Activated CD8-positive, alpha-beta memory T cell treated with anti-CD3 and anti-CD28 coated beads for 48 hours (primary cell): ENCODE measurements at places on chromosomes 5 and 9.

- DNase-seq, result no peak
These were observed 21.2 kb upstream of the LOX start for GRCh38 chr5:122099060-122099790.

GRCh38 chr5:146173597-146173996 is 8.9 kb downstream of the LARS1 start:
- DNase-seq, result no peak

GRCh38 chr5:38795986-38796741 is 49.6 kb upstream of the OSMR start:
- no peak for DNase-seq

- no peak for DNase-seq
These were observed 427.7 kb downstream of the CDK5RAP2 start for GRCh38 chr9:120152295-120152694.

GRCh38 chr9:131714161-131714646 is 25.7 kb downstream of the RAPGEF1 start:
- no peak for DNase-seq

- DNase-seq, result no peak
These were observed 11.6 kb upstream of the WHRN start for GRCh38 chr9:114516913-114517312.

- DNase-seq, result no peak
These were observed 595.2 kb downstream of the RAB3C start for GRCh38 chr5:59178071-59178470.
